IPS-NIHi11 (cell line): ENCODE measurements at places on chromosomes 1 and 21.

- no peak for DNase-seq
Observed at GRCh38 chr21:38843379-38843778, 37.6 kb downstream of the ETS2 start.

- no peak for DNase-seq
Observed at GRCh38 chr1:27873671-27874384, 1.5 kb downstream of the THEMIS2 start.

DNA sequence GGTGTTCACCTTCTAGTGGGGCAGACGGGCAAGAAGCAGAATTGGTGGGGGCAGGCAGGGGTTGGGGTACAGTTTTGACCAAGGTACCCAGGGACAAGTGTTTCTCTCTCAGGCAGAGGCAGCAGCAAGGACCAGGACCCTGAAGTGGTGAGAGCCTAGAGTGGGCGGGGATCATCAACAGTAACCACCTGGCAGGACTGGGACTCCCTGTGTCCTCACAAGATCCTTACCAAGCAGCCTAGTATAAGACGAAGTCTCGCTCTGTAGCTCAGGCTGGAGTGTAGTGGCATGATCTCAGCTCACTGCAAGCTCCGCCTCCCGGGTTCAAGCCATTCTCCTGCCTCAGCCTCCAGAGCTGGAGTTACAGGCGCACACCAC, 3.2 kb upstream of the NADK start:
- DNase-seq: no peak

GRCh38 chr1:115062542-115063004, 26.7 kb downstream of the TSPAN2 start:
- DNase-seq: peak; percentile 46

DNA sequence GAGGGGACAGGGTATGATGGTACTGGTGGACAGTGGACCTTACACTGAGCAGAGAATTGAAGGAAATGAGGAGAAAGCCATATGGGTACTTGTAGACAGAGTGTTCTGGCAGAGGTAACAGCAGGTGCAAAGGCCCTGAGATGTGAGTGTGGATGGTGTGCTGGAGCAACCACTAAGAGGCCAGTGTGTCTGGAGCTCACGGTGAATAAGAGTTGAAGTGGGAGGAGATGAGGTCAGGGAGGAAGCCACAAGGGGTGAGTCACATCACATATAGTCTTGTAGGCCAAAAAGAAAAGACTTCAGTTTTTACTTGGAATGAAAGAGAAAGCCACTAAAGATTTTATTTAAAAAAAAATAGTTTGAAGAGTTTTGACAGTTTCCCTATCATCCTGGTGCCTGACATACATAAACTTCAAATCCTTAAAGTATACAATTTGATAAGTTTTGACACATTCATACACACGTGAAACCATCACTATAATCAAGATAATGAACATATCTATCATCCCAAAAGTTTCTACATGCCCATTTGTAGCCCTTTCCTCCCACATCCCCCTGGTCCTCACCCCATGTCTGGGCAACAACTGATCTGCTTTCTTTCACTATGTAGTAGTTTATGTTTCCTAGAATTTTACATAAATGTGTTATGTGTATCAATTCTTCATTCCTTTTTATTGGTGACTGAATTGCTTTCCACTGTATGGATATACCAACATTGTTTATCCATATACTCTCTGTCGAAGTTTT, 148.4 kb downstream of the GPATCH2 start:
- no peak for DNase-seq

DNA sequence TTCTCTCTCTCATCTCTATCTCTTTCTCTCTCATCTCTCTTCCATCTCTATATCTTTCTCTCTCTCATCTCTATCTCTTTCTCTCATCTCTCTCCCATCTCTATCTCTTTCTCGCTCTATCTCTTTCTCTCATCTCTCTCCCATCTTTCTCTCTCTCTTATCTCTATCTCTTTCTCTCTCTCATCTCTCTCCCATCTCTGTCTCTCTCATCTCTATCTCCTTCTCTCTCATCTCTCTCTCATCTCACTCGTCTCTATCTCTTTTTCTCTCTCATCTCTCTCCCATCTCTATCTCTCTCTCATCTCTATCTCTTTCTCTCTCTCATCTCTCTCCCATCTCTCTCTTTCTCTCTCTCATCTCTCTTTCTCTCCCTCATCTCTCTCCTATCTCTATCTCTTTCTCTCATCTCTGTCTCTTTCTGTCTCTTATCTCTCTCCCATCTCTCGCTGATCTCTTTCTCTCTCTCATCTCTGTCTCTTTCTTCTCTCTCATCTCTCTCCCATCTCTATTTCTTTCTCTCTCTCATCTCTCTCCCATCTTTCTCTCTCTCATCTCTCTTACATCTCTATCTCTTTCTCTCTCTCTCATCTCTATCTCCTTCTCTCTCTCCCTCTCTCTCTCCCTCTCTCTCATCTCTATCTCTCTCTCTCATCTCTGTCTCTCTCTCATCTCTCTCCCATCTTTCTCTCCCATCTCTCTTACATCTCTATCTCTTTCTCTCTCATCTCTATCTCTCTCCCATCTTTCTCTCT, 388.7 kb downstream of the NPHP4 start:
- no peak for DNase-seq

DNA sequence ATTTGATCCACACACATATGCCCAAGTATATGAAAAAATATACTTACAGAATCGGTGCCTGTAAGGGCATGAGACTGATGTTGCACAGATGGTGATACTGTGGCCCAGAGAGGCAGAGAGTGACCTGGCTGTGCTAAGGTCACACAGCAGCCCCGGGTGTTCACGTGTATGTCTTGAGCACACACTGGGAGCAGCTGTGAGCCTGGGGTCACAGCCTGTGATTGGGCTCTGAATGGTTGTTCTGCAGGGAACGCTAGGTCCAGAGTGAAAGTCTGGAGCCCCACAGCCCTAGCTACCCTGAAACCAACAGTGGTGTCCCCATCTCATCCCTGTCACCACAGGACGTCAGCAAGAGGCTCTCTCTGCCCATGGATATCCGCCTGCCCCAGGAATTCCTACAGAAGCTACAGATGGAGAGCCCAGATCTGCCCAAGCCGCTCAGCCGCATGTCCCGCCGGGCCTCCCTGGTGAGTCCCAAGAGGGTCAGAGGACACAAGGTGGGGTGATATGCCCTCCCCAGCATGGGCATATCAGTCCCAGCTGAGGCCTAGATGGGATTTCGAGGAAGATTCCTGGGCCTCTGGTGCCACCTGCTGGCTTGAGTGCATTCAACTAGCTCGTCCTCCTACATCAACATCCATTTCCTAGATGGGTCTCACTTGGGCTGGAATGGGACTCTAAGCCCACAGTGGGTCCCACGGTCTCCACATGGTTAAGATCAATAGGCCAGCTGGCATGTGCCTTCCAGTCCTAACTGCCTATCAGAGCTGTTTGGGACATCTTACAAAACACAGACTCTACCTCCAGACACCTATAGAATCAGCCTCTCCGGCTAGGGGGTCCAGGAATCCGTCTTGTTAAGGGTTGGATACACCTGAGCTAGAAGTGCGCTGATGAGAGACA, 19.7 kb downstream of the CDK18 start:
- DNase-seq: peak; percentile 81

DNA sequence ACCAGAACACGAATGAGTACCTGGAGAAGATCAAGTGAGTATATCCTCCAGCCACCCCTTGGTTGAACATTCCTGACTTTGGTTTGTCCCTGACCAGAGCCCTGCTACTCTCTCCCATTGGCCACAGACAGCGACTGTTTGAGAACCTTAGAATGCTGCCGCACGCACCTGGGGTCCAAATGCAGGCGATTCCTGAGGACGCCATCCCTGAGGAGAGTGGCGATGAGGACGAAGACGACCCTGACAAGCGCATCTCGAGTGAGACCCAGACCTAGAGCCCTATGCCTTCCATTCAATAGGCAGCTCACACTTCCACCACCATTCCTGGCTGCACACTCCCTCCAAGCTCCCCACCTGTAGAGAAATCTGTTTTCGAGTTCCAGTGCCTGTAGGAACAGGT, 4.5 kb downstream of the MARCKSL1 start:
- no peak for DNase-seq

- DNase-seq: no peak
Observed at GRCh38 chr21:43939443-43940328, 72.4 kb upstream of the TRAPPC10 start.

DNA sequence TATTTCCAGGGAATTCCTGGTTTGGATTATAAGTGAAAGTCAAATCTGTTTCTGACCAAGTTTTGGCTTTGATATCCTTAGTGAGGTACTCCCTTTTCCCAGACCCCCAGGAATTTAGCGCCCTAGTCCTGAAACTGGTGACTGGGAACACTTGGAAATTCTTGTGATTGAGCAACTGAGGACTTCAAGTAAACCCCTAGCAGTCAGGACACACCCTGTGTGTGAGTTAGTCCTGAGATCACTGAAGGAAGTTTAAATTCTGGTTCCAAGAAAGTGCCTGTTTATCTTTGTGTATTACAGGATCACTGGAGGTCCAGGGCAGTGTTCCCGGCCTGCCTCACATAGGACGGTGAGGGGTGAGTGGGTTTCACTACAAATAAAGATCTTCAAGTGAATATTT, 95.1 kb upstream of the F3 start:
- DNase-seq: no peak

- no peak for DNase-seq
Observed at GRCh38 chr1:17920881-17921640, 165.9 kb downstream of the ACTL8 start.

GRCh38 chr1:212595229-212595628, 13.3 kb upstream of the ATF3 start:
- no peak for DNase-seq

DNA sequence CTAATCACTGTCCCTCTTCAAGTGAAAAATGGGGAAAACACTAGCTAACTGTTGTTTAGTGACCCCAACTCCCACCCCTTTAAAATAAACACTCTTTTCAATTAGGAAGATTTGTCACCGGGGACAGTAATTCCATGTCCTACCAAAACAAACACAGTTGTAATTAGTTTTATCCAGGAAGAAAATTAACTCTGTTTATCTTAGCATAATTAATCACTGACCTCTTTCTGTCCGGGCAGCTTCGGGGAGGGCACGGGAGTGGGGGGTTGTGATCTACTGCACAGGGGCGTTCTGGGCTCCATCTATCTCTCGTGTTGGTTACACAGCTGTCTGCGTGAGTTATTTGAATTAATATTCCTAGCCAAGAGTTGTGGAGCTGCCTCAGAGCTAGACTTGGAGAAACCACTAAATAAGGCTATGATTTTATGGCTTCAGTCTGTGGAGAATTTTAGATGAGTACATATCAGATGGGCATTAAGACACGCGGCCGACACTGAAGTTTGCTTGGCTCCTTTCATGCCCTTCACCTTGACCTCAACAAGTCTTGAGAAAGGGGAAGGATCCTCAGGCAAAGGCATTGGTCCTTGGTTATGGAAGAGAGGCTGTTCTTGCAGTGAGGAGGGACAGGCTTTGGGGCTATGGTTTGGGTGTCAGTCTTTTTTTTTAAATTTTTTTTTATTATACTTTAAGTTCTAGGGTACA, 102.0 kb upstream of the TRABD2B start:
- no peak for DNase-seq

DNA sequence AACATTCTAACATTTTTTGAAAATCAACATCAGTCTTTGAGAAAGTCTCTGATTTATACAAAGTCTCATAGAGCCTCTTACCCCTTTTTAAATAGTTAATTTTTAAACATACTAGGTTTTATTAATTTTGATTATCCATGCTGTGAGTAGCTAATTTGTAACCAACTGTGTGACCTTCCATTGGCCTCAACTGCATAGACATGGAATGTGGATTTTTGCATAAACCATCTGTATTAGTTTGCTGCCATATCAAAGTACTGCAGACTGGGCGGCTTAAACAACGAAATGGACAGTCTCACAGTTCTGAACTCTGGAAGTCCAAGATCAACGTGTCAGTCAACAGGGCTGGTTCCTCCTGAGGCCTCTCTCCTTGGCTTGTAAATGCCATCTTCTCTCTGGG, 89.2 kb upstream of the AJAP1 start:
- DNase-seq: no peak

GRCh38 chr21:45964649-45965048, 16.9 kb upstream of the COL6A1 start:
- DNase-seq: no peak

DNA sequence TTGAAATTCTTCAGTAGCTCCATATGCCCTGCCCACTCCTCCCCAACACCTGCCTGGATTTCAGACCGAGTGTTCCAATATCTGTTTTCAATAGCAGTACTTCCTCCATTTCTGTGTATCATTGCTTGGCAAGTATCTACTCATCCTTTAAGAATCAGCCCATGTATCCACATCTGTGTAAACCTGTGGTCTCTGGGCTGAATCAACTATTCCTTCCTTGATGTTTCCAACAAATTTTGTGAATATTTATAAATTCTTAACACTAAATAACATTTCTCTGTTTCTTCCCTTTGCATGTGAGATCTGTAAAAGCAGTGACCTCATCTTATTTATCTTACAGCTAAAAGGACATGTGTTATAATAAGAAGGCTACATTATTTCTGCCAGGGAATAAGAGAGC, 26.0 kb upstream of the UAP1 start:
- DNase-seq: no peak

DNA sequence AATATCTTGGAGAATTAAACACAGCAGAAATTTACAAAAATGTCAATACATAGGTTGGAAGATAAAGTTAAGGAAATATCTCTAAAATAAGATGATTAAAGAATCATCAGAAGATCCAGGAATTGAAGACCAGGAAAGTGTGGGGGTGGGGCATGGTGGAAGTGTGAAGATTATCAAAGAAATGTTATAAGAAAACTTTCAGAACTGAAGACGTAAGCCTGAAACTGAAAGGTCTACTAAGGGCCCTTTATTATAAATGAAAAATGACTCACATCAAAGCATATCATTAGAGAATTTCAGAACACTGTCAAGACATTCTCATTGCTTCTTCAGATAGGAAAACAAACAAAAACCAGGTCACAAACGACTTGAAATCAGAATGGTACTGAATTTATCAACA, 92.4 kb upstream of the DPT start:
- DNase-seq: no peak

DNA sequence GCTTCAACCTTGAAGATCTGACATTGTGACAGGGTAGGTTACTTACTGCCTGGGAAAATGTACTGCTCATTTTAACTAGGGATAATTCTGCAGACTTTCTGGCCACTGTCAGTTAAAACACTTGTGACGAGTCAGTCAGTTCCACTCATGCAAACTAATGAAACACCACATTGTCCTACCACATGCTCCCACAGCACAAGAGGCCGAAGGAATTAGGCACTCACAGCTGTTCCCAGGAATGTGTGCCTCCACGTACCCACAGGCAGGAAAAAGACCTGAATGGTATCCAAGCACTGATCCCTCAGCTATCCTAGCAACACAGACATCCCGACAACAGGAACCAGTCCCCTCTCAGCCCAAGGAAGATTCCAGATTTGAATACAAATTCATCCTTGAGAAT, 12.3 kb downstream of the BCAR3 start:
- DNase-seq: no peak

DNA sequence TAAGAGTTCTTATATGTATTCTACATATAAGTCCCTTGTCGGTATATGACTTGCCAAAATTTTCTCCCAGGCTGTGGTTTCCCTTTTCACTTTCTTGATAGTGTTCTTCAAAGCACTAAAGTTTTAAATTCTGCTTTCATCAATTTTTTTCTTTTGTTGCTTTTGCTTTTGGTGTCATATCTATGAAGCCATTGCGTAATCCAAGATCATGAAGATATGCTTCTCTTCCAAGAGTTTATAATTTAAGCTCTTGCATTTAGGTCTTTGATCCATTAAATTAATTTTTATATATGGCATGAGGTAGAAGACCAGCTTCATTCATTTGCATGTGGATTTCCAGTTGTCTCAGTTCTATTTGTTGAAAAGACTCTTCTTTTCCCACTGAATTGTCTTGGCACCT, 22.2 kb downstream of the DESI2 start:
- no peak for DNase-seq
